ENCODE measurements at places on chromosomes 6 and 20.

DNA sequence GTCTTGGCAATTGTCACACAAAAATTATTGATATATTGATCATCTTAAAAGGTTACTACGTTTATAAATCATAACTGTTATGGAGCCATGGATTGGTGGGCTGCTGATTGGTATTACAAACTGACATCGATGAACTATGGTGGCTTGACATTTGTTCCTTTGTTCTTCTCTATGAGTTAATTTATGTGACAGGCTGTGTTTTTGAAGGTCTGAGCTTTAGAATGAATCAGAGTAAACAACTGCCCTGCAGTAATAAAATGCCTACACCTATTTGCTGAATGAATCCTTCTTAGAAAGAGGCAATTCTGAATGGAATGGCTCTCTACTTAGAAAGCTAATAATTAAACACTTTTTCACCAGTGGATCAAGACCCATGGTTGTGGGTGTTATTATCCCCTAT lies 506.3 kb upstream of the SPTLC3 start:
- no peak for DNase-seq

GRCh38 chr20:63926298-63926697 lies 29.9 kb downstream of the UCKL1 start:
- no peak for DNase-seq

DNA sequence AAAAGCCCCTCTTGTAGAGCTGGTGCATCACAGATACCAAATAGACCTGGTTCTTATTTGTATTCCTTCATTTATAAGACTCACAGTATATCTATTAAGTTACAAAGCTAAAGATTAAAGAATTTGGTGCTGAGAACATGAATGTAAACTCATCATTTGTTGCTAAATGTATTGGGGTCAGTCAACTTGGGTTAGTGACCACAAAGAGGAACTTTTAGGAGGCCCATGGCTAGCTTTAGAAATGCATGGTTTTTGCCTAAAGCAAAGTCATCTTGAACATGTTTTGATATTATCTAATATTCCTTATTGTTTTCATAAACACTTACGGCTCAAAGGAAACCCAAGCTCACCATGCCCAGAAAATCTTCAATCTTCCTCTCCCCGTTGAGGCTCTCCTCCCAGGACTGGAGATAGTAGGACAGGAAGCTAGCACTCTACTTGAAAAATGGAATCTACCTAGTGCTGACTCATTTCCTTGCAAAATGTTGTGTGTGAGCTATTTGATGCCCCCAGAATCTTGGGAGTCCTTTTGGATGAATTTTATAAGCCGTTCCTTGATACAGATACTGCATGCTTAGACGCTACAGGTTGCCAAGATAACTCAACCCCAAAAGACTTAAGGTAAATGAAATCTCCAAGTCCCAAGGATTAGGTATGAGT lies 121.4 kb downstream of the BMP2 start:
- DNase-seq, result peak; percentile 7

GRCh38 chr6:14703586-14703985 lies 542.3 kb upstream of the JARID2 start:
- no peak for DNase-seq

DNA sequence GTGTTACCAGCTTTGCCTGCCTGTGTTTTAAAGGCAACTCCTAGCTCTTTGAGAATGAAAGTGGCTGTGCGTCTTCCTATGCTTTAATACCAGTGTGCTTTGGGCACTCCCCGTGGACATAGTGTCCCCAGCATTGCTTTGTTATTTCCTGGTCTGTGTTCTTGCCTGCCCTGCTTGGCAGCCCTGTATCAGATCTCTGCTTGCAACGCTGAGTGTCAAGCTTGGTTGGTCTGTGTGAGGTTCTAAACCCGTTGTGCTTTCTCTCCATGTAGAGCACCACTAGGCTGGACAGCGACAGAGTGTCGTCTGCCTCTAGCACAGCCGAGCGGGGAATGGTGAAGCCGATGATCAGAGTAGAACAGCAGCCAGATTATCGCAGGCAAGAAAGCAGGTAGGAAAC lies 80.2 kb downstream of the AFDN start:
- no peak for DNase-seq

DNA sequence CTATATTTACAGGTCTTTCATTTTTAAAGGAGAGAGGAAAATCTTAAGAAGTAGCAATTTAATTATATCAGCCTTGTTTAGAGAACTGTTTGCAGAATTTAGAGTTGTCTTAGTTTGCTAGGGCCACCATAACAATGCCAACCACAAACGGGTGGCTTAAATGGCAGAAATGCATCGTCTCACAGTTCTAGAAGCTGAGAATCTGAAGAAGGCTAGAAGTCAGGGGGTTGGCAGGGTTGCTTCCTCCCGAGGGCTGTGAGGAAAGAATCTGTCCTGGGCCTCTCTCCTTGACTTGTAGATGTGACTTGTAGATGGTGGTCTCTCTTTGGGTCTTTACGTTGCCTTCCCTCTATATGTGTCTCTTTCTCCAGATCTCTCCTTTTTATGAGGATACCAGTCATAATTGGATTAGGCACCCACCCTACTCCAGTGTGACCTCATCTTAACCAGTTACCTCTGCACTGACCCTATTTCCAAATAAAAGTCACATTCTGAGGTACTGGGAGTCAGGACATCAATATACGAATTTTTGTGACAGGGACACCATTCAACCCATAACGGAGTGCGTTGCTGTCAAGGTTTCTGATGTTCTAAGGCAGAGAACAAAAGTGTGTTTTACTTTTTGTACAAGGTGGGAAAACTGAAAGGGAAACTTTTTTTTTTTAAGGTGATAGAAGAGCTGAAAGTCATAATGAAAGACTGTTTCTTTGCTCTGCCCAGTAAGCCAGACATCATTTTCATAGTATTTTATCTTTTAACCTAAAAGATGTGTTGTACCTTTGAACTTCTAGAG lies 84.4 kb downstream of the SAMD3 start:
- DNase-seq, result no peak

- DNase-seq, result peak; percentile 83
These were observed 44.1 kb upstream of the TXNDC5 start for GRCh38 chr6:7954477-7955200.

DNA sequence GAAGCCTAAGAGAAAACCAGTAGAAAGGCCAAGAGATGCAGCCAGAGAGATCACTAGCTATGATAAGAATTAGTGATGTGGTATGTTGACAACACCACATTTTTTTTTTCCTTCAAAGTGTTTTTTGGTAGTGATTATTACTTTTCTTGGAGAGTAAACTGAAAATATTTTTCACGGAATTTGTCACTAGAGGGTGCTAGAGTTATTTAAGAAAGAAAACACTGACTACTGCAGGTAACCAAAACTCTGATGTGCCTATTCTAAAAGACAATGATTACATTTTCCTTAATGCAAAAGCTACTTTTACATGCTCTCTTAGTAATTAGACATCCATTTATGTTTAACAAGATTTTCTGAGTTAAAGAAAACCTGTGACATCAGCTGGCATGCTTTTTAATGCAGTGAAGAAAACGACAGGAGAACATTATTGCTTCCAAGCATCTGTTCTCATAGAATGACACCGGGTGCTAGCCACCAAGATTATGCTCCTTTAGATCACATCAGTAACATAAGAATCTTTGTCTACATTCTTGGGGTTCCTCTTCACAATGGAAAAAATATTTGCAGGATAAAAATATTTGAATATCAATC lies 28.8 kb downstream of the RWDD2A start:
- peak; percentile 77 for DNase-seq

GRCh38 chr6:80658926-80659325 lies 552.5 kb downstream of the BCKDHB start:
- DNase-seq, result no peak

DNA sequence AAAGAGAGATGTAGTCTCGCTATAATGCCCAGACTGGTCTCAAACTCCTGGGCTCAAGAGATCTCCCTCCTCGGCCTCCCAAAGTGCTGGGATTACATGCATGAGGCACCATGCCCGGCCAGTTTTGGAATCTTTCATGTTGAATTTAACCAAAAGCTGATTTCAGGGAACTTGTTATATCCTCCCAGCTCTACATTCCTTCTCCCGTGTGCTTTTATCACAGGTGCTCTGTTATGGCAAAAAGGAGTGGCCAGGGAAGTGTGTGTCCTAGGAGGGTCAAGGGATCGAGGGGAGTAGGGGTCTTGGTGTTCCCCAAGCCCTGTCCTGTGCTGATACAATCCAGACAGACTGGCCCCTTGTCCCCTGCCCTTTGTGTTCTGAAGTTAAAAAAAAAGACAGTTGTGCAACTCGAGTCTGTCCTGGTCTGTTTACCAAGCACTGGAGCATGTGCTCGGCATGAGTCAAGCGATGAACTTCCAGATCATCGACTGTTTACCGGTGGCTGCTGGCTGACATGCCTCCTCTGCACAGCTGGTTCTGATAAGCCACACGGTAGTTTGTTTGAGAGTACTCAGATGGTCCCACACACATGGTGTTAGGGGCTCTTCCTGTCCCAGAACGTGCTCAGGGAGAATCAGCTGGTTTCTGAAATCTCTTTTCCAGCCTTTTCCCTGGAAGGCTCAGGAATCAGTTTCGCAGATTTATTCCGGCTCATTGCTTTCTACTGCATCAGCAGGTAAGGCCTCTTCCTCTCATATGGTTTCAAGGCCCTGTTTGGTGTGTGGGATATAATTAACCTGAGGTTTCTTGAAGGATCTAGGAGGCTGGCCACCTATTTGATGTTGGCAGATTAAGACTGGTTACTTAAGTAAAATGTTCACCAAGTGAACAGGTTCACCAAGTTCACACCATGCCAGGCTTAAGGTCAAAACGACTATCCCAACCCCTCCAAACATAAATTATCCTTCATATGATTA lies 52.6 kb upstream of the NAA20 start:
- no peak for DNase-seq

DNA sequence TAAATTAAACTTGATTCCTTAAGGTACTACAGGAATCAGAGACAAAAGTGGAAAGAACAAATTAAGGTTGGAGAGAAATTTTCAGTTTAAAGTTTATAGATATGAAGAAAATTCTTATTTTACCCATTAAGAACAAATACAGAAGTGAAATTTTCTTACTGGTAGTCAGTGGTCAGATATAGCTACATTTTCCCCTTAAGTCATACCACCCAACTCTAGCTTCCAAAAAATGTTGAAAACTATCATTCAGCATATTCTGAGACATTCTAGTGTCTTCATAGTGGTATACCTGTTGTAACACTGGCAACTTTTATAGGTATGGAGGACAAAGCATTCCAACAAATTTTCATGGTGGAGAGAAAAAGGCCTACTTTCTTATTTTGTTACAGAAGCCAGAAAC lies 15.6 kb upstream of the SUMO4 start:
- no peak for DNase-seq

GRCh38 chr20:25037288-25038102 lies 20.4 kb downstream of the ACSS1 start:
- no peak for DNase-seq

- no peak for DNase-seq
These were observed 21.4 kb downstream of the NCR2 start for GRCh38 chr6:41356825-41357224.

GRCh38 chr6:109381061-109381746 lies 1.1 kb downstream of the CD164 start:
- peak; percentile 76 for DNase-seq

GRCh38 chr20:52434041-52434425 lies 242.5 kb upstream of the ZFP64 start:
- no peak for DNase-seq

GRCh38 chr20:57872816-57873409 lies 163.1 kb upstream of the PMEPA1 start:
- no peak for DNase-seq

GRCh38 chr20:48782901-48783308 lies 44.9 kb downstream of the PREX1 start:
- no peak for DNase-seq

- DNase-seq, result no peak
These were observed 207.2 kb upstream of the STXBP5 start for GRCh38 chr6:146997062-146997461.

- no peak for DNase-seq
These were observed 22.8 kb upstream of the CCN6 start for GRCh38 chr6:112030961-112031660.

DNA sequence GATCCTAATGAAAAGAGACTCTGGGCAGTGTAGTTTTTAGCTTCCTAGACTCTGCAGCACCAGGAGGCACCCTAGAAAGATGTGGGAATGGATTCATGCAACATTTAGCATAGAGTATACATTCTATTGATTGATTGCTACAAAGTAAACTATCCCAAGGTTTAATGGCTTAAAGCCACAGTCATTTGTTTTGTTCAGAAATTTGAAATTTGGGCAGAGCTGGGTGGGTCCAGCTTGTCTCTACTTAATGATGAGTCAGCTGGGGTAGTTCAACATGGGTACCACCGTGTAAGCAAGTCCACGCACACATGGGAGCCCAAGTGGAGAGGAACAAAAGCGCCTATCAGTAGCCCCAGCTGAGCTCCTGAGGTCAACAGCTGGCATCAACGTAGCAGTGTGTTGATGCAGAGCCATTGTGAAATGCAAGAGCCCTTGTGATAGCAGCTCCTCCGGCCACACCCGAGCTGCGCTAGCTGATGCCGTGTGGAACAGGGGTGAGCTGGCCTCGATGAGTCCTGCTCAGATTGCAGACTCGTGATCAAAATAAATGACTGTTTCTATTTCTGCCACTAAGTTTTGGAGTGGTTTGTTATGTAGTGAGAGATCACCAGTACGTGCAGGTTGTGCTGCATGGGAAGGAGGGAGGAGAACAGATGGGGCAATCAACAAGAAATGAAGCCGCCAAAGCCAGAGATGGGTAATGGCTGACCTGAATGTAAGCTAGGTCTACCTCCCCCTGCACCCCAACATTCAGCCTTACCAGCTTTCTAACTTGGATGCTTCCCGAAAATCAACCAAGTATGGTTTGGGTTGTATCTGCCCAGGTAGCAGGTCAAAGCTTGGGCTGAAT lies 45.7 kb upstream of the TRAF3IP2 start:
- peak; percentile 40 for DNase-seq

GRCh38 chr20:35104685-35105295 lies 12.2 kb upstream of the TRPC4AP start:
- no peak for DNase-seq

DNA sequence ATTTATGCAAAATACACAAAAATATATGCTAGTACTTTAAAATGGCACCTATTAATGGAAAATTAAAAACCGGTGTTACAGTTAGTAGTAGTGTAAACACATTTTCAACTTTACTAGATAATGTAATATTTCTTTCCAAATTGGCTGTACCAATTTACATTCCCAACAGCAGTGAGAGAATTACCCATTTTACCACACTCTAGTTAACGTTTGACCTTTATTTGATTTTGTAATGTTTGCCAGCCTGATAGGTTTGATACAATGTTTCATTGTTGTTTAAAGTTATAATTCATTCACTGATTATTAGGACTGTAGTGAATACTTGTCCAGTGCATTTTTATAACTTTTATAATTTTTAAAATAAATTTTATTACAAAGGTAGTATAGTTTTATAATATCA lies 182.1 kb downstream of the EYA4 start:
- no peak for DNase-seq

DNA sequence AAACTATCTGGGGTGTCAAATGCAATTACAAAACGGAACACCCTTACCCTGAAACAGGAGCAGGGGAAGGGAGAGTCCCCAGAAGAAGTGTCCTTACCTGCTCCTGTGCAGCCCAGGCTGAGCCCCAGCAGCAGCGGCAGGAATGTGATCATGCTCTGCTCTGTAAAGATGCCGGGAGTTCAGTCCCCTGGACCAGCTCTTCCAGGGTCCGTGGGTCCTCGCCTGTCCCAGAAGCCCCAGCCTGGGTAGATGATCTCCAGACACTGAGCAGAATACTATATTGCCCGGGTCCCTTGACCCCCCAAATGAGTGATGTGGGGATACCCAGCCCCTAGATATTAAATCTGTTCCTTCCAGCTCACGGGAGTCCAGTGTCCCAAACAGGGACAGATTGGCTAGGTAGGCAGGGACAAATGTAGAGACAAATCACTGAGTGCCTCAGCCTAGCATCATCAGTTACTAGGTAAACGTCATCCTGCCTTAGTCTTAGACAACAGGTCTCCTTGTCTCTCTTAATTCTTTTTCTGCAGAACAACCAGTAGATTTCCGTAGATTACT lies at the start of gene HLA-DMB:
TSS of gene HLA-DMB (minus strand) at position 373 of the 558 bp plus-strand sequence. CDS start at position 152, 221 bp downstream.
- DNase-seq, result peak; percentile 89
